Renal cortex interstitium (tissue), 15 donors: ENCODE measurements at places on chromosomes 16 and 17.

DNA sequence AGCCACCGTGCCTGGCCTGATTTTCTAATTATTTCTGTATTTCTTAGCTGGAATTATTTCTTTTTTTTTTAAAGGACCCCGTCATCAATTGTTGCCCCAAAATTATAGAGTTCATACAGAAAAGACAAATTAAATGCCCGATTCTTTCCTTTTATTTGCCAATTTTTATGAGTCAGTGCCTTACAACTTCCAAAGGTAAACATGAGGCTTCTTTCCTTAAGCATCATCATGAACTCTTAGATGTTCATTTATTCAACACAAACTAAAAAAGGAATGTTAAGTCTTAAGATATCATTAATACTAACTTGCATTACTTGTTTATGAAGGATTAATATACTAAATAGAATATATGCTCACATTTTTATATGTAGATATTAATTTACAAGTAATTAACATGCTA, 7.2 kb upstream of the ARHGDIA start:
- no peak for DNase-seq

- no peak for DNase-seq
Observed at GRCh38 chr16:46774743-46775177, 26.6 kb upstream of the MYLK3 start.

DNA sequence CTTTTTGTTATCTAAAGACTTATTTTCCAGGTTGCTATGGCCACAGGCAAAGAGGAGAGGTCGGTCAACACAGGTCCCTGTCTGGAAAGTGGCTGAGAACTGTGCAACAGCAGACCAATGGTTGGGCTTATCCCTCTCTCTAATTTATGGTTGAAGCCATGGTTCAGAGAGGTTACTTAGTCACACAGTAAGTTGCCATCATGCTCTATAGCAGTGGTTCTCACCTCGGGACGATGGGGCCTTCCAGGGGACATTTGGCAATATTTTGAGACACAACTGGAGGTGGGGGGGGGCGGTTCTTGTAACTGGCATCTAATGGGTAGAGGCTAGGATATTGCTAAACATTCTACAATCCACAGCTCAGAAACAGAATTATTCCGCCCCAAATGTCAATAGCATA, 842 bp upstream of the LDAF1 start:
- DNase-seq: no peak

DNA sequence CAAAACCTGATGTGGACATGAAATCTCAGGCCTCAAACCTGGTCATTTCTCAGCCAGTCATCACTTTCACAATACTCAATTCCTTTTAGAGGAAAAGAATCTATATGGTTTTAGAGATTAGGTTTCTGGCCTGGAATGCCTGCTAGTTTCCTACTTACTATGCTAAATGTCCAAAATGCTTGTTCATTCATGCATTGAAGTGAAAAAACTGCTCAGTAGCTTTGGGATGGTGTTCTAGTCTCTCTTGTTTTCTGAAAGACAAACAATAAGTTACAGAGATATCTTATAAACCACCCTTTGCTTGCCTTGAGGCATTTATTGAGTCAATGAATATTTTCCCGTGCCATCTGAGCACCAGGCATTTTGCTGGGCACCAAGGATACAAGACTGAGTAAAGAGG, 1146.5 kb upstream of the GOT2 start:
- DNase-seq: no peak

DNA sequence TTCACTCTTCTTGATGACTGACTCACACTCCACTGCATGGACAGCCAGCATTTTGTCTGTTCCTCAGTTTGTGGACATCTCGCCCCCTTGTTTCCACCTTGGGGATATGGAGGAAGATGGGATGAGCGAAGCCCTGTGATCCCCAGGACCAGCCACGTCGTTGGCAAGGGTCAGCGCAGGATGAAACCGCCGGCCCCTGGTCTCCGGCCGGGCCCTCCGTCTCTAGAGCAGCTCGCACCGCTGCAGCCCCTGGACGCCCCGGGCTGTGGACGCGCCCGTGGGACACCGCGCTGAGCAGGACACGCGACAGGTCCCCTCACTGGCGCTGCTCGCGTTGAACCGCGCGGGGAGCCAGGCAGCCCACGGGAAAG, 604 bp upstream of the ZC3H18 start:
- DNase-seq: no peak

- DNase-seq: no peak
Observed at GRCh38 chr16:23729503-23730424, 16.7 kb upstream of the ERN2 start.

GRCh38 chr17:39617100-39617445, 9.4 kb upstream of the NEUROD2 start:
- no peak for DNase-seq

GRCh38 chr17:36008998-36009665, 7.8 kb upstream of the CCL15 start:
- DNase-seq: no peak

DNA sequence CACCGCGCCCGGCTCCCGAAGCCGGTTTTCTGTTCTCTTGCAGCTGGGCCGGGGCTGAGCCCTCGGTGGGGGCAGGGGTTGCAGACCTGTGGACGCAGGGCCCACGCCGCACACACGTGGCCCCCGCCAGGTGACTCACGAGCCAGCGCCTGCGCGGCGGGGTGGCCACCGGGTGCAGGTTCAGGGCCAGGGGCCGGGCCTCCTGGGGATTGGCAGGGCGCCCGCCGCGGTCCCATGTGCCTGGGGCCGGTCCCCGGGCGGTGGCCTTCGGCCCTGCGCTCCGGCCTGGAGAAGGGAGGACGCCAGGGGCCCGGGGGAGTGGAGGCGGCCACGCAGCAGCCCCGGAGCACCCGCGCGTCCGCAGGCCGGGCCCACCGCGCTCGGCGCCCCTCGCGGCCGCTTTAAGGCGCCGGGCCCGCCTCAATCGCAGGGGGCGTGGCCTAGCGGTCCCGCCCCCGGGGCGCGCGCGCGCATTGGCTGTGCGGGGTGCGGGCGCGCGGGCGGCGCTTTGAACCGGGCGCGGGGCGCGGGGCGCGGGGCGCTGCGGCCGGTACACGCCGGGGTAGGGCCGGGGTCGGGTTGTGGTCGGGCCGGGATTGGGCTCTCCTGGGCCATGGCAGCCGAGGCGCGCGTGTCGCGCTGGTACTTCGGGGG, at the start of gene SLC25A10:
Gene SLC25A10, plus strand, starts transcription at position 471 of the 654 bp plus-strand sequence. Its CDS starts 143 bp downstream, at position 614.
- DNase-seq: no peak

- DNase-seq: no peak
Observed at GRCh38 chr16:75130150-75130771, 13.7 kb upstream of the LDHD start.

GRCh38 chr16:10870808-10871156, 6.2 kb upstream of the CIITA start:
- no peak for DNase-seq

GRCh38 chr17:71769850-71770249, 351.0 kb upstream of the SOX9 start:
- DNase-seq: no peak

DNA sequence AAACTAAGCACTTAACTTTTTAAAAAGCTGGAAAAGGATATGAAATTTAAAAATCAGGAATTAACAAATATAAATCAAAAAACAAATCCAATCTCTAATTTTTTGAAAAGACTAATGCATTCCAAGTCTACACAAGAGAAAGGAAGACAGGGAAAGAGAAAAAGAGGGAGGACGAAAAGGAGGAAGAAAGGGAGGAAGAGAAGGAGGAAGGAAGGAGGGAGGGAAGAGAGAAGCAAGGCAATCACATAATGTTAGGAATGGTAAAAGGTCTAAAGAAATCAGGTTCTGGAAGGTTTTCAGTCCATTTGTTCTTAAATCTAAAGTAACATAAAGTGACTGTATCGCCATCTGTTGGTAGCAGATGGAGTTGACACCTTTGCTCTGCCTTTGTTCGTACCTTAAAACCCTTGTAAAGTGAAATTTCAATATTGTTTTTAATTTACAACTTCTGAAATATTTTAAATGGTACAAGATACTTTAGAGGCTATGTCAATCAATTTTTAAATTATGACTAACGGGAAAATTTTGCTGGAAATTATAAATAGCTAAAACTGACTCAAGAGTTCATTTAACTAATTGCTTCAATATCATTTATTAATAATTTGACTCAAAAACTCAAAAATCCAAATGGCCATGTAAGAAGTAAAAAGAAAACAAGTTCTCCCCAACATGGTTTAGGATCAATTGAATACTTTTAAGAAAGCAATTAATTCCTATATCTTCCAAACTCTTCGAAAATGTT, 20.4 kb upstream of the CDYL2 start:
- DNase-seq: no peak

- no peak for DNase-seq
Observed at GRCh38 chr17:17826942-17827785, 9.6 kb downstream of the SREBF1 start.
